ENCODE measurements at places on chromosomes 2 and 18.

- DNase-seq, result no peak
Observed at GRCh38 chr2:119283873-119284331, 60.3 kb downstream of the STEAP3 start.

DNA sequence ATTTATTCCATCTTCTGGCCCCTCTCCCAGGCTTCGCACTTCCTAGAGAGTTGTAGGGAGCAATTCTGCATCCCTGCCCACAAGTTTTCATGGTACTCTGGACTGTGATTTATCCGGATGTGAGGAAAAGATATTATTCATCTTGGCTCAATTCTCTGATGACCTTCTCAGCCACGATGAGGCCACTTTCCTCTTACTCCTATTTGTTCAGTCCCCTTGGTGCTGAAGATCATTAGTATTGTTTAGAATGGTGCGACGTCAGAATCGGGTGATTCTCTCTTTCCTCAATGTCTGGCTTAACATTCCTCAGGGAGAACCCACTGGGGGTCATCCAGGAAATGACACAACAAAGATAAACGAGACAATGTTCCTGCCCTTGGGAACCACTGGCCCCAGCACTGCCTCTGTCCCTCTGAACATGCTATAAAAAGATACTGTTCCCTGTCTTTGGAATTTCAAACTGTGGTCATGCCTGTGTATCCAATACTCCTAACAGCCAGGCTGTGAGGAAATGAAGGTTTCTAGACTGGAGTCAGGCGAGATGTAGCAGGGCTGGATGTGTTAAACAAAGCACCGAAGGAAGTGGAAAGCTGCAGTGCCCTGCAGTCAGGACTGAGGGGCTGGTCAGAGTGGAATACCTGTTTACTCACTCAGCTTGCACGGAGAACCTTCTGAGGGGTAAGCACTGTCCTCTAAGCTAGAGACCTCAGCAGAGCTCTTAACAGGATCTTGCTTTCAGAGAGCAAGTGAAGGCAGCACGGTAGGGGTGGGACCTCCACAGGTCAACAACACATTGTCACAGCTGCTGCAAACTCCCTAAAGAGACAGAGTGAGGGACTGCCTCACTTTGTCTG, 12.9 kb upstream of the GLI2 start:
- no peak for DNase-seq

DNA sequence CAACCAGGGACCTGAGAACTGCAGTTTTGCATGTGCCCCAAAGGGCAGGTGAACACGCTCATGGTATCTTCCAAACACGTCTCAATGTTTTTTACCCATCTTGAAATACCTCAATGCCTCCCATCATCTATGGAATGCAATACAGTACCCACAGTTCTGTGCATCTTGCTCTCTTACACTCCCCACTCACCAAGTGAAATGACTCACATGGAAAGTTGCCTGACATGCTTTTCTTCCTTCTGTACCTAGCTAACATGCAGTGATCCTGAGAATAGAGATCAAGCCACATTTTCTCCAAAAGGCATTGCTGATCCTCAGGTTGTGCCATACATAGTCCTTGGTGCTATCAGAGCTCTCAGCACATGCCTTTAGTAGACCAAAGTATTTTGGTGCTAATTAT, 373.9 kb downstream of the GPD2 start:
- no peak for DNase-seq

GRCh38 chr2:145066856-145067548, 547.1 kb upstream of the ZEB2 start:
- no peak for DNase-seq

All from stimulated activated CD4-positive, alpha-beta T cell treated with anti-CD3 and anti-CD28 coated beads, Interleukin-15, amount 100 ng/mL, for 24 hours (primary cell).